AG04449 (cell line): ENCODE measurements at places on chromosomes 6 and 20.

DNA sequence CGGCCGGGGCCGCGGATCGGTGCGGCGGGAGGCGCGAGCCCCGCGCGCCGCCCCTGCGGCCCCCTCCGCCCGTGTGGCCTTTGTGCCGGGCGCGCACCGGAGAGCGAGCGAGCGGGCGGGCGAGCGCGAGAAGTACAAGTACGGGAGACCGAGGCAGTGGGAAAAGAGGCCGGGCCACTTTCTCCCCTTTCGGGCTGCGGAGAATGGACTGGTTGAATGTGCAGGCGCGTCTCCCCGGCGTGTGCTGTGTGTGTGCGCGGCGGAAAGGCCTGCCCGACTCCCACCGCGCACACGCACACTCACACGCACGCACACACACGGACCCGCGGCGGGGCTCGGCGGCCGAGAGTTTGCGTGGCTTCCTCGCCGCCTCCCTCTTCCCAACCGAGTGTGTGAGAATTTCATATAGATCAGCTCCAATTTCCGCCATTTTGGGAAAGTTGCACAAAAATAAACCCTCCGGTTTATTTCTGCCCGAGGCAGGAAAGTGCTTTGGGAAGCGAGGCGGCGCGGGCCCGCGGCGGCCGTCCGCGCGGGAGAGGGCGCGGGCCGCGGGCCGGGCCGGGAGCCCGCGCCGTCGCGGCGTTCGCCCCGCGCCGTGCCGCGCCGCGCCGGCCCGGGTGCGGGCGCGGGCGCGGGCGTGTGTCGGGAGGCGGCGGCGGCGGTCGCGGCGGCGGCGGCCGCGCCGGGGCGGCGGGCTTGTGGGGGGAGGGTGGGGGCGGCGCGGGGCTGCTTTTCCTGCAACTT lies 1.1 kb downstream of the L3MBTL3 start:
- DNase-seq = no peak

- no peak for DNase-seq
Observed at GRCh38 chr20:8267009-8267408, 134.9 kb downstream of the PLCB1 start.

DNA sequence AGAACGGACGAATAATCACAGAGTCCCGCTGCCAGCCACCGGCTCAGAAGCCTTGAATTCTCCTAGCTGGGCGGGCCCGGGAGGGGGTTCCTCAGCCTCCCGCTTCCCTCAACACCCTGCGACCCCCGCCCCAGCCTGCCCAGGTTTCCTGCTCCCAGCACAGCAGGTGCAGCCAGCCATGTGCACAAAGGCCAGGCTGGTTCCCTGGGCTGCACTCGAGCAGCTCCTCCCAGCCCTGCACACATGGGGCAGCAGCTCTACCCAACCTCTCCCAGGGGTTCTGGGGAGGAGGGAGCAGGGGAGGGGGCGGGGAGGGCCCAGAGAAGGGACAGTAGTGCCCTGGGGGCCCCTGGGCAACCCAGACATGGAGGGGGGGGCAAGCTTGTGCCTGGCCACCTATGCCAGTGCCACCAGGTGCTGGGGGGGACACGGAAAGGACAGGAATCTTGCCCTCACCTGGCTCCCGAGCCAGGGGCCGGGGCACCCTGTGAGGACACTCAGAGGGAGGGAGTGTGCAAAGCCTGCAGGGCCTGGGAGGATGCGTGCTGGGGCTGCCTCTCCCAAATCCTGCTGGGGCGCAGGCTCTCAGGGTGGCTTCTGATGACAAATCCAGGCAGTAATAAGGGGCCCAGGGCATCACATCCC lies 1.2 kb upstream of the NTSR1 start:
- DNase-seq = no peak

- DNase-seq = no peak
Observed at GRCh38 chr6:14440940-14441781, 323.6 kb downstream of the CD83 start.

GRCh38 chr6:92132457-92132856 lies 1286.9 kb downstream of the EPHA7 start:
- DNase-seq = no peak

- no peak for DNase-seq
Observed at GRCh38 chr20:57698867-57699275, 10.9 kb downstream of the PMEPA1 start.

DNA sequence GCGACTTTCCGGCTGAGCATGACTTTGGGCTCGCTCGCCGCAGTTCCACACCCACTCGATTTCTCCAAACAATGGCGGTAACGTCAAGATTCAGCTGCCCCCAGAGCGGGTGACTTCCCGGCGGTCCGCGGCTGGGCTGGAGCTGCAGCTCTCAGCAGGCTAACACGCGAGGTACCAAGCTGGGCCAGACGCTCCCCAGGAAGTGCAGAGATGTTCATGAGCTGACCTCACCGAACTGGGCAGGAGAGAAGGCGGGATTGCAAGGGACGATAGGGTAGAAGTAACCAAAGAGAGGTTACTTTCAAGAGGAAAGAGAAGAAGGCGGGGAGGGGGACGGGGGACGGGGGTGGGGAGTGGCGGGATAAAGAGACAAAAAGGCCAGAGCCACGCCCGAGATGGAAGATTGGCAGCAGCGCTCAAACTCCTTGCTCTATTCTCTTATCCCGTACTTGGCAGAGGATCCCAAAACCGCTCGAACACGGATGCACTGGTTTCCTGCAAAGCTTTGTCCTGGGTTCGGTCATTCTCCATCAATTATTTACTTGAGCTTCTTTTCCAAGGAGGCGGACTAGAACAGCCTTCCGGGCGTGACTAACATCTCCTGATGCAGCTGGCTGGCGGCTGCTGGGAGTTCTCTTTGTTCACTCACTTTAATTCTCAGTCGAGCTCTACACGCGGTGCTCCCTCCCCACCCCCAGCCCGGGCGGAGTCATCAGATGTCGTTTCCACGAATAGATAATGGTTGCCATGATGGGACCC lies at the start of gene MTCL3:
Gene MTCL3, minus strand, starts transcription at position 626 of the 759 bp plus-strand sequence.
- DNase-seq = no peak

DNA sequence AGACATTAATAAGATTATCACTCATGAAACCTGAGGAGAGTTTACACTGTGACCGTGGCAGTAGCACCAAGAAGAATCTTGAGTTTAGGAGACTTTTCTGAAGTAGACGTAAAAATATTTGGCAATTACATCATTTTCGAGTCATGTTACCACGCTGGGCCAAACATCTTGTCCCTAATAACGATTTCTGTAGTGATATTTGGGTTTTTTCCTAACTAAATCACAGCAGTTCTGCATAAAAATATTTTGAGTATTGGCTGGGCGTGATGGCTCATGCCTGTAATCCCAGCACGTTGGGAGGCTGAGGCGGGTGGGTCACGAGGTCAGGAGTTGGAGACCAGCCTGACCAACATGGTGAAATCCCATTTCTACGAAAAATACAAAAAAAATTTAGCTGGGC lies 262.4 kb downstream of the PHF3 start:
- no peak for DNase-seq

GRCh38 chr6:150924808-150925589 lies 59.5 kb downstream of the MTHFD1L start:
- no peak for DNase-seq

GRCh38 chr6:135581211-135581610 lies 83.7 kb upstream of the AHI1 start:
- no peak for DNase-seq

GRCh38 chr6:37709932-37710555 lies 12.4 kb upstream of the MDGA1 start:
- no peak for DNase-seq

- DNase-seq = no peak
Observed at GRCh38 chr20:4243071-4243470, 227.7 kb upstream of the RNF24 start.

- no peak for DNase-seq
Observed at GRCh38 chr6:159398633-159399032, 229.4 kb downstream of the FNDC1 start.

GRCh38 chr20:33162753-33163152 lies 5.2 kb upstream of the BPIFA2 start:
- DNase-seq = no peak

DNA sequence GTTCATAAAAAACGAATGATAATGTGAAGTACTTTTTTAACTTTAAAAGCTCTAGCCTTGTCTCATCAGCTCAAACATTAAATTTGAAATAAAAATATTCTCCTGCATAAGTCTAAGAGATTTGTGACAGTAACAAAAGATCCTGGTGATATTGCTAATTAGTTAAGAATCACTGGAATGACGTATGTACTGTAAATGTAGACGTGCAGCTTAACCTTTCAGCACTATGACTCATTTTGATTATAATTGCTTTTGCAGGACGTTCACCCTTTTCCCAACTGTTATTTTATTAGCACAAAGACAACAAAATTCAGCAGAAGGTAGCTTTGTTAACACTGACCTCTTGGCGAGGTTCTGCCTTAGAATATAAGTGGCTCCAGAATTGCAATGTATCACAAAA lies 68.6 kb downstream of the TENT5A start:
- no peak for DNase-seq

GRCh38 chr20:45254383-45255262 lies at the start of gene SLPI:
TSS of gene SLPI (minus strand) at chr20:45254564. CDS start at chr20:45254543, 21 bp downstream.
- no peak for DNase-seq

DNA sequence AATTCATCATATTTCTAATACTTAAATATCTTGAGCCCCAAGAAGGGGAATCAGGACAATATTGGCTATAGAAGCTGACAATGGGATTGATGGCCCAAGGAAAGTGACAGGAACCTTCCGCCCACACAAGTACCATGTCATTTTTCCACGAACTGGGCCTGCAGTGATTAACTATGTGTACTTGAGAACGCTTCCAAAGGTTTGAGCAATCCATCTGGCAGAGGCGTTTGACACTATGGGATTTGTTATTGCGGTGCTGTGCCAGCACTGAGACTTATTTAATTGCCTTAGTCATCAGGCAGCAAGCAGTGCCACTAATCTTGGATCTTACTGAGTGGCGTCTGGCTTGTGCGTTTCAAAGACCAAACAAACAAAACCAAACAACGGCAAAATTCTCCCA lies 135.6 kb upstream of the UST start:
- DNase-seq = peak; percentile 17

DNA sequence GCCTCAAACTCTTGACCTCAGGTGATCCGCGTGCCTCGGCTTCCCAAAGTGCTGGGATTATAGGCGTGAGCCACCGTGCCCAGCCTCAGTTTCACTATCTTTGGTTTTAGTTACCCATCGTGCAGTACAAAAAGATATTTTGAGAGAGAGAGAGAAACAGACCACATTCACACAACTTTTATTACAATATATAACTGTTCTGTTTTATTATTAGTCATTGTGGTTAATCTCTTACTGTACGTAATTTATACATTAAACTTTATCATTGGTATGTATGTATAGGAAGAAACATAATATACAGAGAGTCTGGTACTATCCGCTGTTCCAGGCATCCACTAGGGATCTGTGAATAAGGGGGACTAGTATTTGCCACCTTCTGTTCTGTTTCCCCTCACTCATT lies 29.4 kb upstream of the TAF8 start:
- DNase-seq = no peak
